ENCODE measurements at places on chromosomes 1 and 21. TPM values are rescaled to one million over a fixed set of nuclear protein-coding genes. Genes with fewer than 3 reads are reported as not detected.

DNA sequence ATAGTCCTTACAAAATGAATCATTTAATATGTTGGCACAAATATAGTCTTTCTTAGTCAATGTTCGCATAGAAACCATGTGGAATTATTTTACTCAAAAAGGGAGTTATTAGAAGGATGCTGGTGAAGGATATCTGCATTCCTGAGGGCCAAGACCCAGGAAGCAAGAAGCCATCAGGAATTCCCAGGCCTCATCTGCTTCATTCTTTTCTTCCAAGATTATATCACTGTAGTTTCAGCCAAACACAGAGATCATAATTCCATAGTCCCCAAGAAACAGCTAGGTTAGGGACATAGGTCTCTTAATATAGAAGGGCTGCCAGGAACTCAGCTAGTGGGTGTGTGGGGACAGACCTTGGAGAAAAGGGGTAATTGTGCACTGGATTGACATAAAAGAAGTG, 28.6 kb upstream of the DISC1 start:
- H3K27me3 ChIP-seq = no peaks in the 10 kb centered on the region
- DNase-seq = no peak
- no peaks in the 10 kb centered on the region for H3K36me3 ChIP-seq
- H3K27ac ChIP-seq = no peak overlapping the region
- H3K4me3 ChIP-seq = no peak overlapping the region

GRCh38 chr1:100178091-100178490, at the start of gene LRRC39:
Gene LRRC39, minus strand, starts transcription at chr1:100178256. Its CDS starts 9,740 bp downstream, at chr1:100168516.
- no peaks in the 10 kb centered on the region for H3K4me1 ChIP-seq
- no peaks in the 10 kb centered on the region for H3K36me3 ChIP-seq
- no peak within 1 kb of the TSS for H3K27ac ChIP-seq
- H3K4me3 ChIP-seq = no peak within 1 kb of the TSS
- no peak for DNase-seq

DNA sequence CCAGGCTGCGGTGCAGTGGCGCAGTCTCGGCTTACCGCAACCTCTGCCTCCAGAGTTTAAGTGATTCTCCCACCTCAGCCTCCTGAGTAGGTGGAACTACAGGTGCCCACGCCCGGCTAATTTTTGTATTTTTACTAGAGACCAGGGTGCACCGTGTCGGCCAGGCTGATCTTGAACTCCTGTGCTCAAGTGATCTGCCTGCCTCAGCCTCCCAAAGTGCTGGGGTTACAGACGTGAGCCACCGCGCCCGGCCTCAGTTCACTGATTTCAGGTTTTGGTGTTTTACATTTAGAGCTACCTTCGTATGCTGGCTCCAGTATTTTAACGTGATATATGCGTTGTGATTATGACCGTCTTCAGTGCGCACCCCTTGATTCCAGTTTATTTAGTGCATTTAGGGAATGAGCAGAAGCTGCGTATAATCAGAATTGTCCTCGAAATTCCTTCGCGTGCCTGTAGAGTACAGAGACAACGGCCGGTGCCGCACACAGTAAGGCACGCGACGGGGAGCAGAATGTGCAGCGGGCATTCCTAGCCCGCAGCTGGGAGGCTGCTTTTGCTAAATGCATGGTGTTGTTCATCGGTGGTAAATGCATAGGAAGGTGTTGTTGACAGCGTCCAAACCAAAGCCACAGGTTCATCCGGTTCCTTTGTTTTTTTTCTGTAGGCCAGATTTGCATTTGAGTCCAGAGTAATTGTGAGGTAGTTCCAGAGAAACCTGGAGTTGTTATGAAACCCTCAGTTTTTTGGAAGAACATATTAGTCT, 48.9 kb upstream of the DIP2A start:
- 0 out of 2 replicates have a peak, but pooled peaks cover 5% of the 10 kb centered on the region for H3K36me3 ChIP-seq
- H3K4me1 ChIP-seq = no peaks in the 10 kb centered on the region
- H3K27me3 ChIP-seq = no peaks in the 10 kb centered on the region
- no peak overlapping the region for H3K27ac ChIP-seq
- DNase-seq = no peak
- H3K4me3 ChIP-seq = no peak overlapping the region

DNA sequence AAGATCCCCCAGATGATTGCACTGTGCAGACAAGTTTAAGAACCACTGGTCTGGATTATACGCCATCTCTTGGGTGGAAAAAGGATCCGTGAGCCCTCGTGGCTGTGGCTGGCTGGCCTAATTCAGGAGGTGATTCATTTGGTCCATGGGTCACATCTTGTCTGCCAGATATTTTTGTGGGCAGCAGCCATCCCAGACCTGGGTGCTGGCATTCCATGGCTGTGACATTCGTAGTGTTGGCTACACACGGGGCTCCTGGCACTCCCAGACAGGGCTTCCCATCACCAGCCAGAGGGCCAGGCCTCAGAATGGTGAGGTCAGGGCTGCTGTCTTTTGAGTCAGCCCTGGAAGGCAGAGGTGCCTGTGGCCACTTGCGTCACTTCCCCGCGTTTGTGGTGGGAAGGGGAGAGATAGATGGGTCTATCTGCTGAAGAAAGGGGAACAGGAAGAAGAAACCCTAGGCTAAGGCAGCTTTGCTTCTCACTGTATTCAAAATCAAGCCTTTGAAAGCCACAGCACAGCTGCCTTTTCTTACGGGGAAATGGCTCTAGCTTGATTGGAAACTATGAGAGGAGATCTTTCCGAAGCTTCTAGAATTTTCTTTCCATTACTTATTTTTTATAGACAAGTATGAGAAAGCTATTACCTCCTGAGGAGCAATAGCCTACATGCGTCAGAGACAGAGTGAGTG, 32.4 kb downstream of the EIF2D start:
- H3K27me3 ChIP-seq = no peaks in the 10 kb centered on the region
- H3K27ac ChIP-seq = peak overlapping the region; percentile 44
- DNase-seq = peak; percentile 91
- peaks cover 15% of the 10 kb centered on the region for H3K4me1 ChIP-seq

GRCh38 chr1:88247666-88248065, 436.4 kb upstream of the PKN2 start:
- H3K4me3 ChIP-seq = no peak overlapping the region
- H3K4me1 ChIP-seq = no peaks in the 10 kb centered on the region

DNA sequence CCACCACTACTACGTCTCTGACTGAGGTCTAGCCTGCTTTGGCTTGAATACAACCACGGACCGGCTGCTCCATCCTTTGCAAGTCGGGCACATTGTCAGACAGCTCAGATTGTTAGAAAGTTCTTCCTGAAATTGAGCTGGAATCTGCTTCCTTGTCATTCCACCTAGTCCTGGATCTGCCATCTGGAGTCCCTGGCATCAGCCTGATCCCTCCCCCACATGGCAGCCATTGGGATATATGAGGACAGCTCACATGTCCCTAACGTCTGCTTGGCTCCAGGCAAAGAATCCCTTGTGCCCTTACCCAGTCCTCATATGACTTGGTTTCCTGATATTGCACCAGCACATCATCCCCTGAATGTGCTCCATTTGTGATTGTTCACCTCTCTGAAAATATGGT, 56.3 kb upstream of the SYT6 start:
- no peak for DNase-seq
- H3K27me3 ChIP-seq = peaks cover 68% of the 10 kb centered on the region
- H3K27ac ChIP-seq = no peak overlapping the region

GRCh38 chr1:113904293-113904673, 316 bp downstream of the AP4B1 start:
- H3K27ac ChIP-seq = peak overlapping the region; percentile 94
- peaks cover 8% of the 10 kb centered on the region for H3K36me3 ChIP-seq
- H3K4me1 ChIP-seq = peaks cover 12% of the 10 kb centered on the region
- peak overlapping the region; percentile 86 for H3K4me3 ChIP-seq
- no peaks in the 10 kb centered on the region for H3K27me3 ChIP-seq
- no peak for DNase-seq

Gene PEX11B
- 32.2 TPM for total RNA-seq

Gene ZBTB8B
- not detected for total RNA-seq

Gene CR1L
- not detected for total RNA-seq

Gene KCNK2
- total RNA-seq = 145 TPM

Gene FAM151A
- not detected for total RNA-seq

Gene WNT3A
- not detected for total RNA-seq

Gene ZBTB40
- total RNA-seq = 9.9 TPM
